ENCODE measurements at places on chromosomes 6 and 20. TPM values are rescaled to one million over a fixed set of nuclear protein-coding genes. Genes with fewer than 3 reads are reported as not detected.

The GPR6 gene
- not detected for total RNA-seq

The EPHA7 gene
- total RNA-seq: 70.1 TPM

DNA sequence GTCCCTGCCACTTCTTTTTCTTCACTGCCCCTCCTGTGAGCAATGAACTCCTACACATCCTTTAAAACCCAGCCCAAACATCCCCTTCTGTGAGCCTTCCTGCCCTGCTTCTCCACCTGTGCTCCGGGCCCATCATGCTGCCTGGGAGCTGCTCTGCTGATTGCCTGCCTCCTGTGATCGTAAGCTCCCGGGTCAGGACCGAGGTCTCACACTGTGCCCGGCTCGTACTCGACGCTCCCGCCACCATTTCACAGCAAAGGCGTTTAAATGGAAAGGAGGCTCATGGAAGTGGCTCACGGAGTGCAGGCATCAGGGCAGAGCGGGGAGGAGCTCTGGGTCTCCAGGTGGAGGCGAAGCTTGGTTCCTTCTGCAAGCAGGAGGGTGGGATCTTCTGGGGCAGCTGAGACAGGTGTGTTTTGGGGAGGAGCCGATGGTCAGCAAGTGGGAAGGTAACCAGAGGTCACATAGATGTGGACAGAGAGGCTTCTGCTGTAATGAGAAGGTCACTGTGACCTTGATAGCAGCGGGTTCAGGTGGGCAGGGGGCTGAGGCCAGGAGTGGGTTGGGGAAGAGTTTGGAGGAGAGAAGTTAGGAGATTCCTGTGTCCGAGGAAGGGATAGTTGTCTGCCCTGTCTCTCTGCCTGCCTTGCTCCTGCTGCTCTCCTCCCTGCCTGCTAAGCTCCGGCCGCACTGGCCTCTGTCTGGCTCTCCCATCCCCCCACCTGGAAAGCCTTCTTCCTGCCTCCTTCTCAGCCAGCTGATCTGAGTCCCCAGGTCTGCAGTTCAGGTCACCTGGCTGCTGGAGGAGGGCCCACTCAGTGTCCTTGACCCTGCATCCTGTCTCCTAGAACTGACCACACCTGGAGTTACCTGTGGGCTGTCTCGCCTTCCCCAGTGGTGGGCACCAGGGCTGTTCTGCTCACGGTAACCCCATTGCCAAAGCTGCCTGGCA, 52.7 kb upstream of the FRMD1 start:
- DNase-seq: peak; percentile 65

GRCh38 chr20:42097741-42098140, 479.6 kb upstream of the CHD6 start:
- DNase-seq: no peak

The CD24 gene
- 371 TPM for total RNA-seq

DNA sequence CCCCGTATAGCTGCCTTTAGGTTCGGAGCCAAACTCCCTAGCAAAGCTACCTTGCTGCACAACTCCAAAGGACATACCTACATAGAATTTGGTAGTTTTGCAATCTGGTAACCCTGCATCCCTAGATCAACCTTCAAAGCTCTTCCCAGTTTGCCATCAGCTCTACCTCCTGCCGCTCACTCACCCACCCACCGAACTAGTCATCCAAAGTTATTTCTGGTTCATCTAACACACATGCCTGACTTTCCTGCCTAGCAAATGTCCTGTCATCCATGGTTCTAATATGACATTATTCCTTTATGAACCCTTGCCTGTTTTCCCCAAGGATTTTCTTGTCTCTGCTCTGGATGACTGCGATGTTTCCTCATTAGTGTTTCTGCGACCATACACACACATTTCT, 21.6 kb downstream of the SPAG4 start:
- no peak for DNase-seq

The COQ3 gene
- total RNA-seq: 4.4 TPM

The LGSN gene
- total RNA-seq: 0.55 TPM

DNA sequence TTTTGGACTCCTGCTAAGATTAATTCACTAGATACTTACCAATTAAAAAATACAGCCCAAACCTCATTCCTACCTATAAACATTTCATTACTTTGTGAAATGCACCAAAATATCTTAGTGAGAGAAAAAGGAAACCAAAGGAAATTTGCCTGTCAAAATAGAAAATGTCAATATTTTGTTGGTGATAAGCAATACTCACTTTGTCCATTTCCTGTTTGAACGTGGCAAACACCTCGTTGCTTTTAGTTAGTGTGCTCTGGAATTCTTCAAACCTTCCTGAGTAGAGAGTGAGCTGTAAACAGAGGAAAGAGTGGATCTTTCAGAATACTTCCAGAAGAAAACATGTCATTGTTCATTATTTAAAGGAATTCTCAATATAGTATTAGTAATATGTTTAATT, 44.2 kb downstream of the TXLNB start:
- DNase-seq: no peak

The MCHR2 gene
- total RNA-seq: 0.37 TPM

The HLA-DRB5 gene
- 12.5 TPM for total RNA-seq

- DNase-seq: no peak
These were observed 167.6 kb downstream of the PLCB4 start for GRCh38 chr20:9236458-9236857.

GRCh38 chr20:63372971-63373885, 12.1 kb upstream of the CHRNA4 start:
- no peak for DNase-seq

The PACRG gene
- total RNA-seq: 3.7 TPM

The BMP6 gene
- 6.2 TPM for total RNA-seq

The GGTLC1 gene
- total RNA-seq: not detected

Data from stomach (tissue), 19 donors.